Hematopoietic multipotent progenitor cell (in vitro differentiated cells): ENCODE measurements at places on chromosomes 4 and X. TPM values are rescaled to one million over a fixed set of nuclear protein-coding genes. Genes with fewer than 3 reads are reported as not detected.

SEPTIN6 gene
- total RNA-seq: 316 TPM

CSAG2 gene
- total RNA-seq: not detected

- no peak for DNase-seq
Measured at GRCh38 chr4:154658680-154659405, 46.4 kb upstream of the FGG start.

DNA sequence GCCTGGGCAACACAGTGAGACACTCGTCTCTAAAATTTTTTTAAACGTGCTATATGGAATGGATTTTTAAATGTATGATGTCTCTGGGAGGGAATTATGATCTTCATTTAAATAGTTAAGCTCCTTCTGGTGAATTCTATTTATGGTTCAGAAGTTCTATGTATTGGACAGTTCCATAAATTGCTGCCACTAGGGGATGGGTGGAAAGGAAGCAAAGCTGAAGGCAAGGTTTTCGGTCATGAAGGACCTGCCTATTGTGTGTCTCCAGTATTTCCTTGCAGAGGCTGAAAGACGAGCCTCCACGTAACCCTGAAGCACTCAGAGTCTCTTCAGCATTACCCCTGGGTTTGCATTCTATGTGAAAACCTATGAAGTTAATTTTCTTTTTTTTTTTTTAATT is 451.5 kb upstream of the FAT1 start:
- DNase-seq: no peak

DNA sequence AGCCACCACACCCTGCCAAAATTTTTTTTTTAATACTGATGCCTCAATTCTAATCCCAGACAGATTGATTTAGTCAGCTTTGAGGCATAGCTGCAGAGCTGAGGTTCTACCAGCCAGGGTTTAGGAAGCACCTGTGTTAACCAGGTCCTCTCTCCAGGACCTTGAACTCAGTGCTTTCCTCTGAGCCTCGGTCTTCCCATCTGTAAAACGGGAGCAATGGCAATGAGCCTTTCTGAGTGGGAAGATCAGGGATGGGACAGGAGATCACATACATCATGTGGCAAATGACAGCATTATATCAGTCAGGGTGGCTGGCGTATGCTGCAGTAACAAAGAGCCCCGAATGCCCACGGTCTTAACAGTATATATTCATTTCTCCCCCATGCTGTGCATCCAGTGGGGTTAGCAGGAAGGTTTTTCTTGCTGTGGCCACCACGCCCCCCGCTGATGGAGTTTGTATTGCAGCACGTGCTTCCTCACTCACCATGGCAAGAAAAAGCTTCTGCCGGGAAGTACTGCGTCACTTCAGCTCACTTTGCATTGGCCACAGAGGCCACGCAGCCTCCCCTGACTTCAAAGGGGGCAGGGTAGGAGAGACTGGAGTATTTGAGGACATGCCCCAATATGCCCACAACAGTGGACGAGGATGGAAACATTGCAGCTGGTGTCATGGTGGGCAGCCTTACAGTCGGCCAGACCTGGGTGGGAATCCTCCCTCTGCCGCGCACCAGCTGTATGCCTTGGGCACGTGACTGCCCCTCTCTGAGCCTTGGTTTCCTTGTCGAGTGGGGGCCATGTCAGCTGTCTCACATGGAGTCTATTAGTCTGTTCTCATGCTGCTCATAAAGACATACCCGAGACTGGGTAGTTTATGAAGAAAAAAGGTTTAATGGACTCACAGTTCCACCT is 24.1 kb upstream of the MRFAP1 start:
- DNase-seq: no peak

GRCh38 chr4:77040270-77040669 is 35.5 kb downstream of the CCNI start:
- DNase-seq: no peak

GRCh38 chrX:100328351-100328750 is 81.7 kb downstream of the PCDH19 start:
- DNase-seq: no peak

DNA sequence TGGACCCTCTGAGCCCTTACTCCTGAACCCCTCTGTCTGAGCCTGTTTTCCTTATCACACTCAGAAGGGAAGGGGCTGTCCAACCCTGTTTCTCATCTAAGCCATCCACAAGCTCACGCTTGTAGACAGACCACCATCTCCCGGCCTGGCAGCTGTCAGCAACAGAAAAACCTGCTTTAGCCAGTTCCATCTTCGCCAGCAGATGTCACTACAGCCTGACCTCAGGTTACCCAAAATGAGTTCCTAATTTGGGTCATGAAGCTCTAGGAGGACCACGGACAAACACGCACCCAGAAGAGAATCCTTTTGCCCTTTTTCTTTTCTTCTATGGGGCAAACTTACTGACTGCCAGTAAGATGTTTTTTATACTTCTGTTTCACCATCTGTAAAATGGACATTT is 445.4 kb downstream of the BCOR start:
- no peak for DNase-seq

DNA sequence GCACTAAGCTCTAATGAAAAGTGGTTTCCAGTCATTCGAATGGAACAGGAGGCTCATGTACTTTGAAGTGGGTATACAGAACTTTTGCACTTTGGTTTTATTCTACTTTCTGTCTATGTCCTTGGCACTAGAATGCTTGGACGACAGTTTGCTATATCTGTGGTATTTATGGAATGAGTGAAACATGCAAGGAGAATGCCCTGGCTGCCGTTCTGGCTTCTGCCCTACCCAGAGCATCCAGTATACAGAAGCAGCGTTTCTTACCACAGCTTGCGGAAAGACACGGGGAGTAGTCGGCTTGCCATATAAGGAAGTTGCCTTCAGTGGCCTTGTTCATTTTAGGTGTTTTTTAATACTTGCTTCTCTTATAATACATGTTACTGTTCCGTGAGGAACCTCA is 98.0 kb downstream of the TBL1X start:
- DNase-seq: no peak

- DNase-seq: no peak
Measured at GRCh38 chr4:60345392-60345791, 854.7 kb upstream of the ADGRL3 start.

DNA sequence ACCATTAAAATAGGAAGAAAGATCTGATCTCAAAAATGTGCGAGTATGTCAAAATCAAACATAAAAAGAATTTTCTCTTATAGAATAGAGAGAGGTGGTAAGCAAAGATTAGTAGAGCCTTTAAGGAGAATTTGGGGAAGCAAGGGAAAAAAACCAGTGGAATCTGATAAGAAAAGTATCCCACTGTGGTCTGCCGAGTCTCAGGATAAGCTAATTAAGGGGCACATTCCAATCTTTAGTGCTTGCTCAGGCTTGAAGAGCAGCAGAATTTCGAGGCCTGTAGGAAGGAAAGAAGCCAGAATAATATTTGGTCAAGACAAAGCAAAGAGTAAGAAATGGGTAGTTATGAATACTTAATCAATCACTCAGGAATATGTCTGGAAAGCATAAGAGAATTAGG is 13.0 kb downstream of the STATH start:
- DNase-seq: no peak

- DNase-seq: no peak
Measured at GRCh38 chr4:74675673-74676279, 118.5 kb downstream of the BTC start.

GRCh38 chrX:16882702-16883486 is 12.7 kb upstream of the RBBP7 start:
- DNase-seq: peak; percentile 82

DNA sequence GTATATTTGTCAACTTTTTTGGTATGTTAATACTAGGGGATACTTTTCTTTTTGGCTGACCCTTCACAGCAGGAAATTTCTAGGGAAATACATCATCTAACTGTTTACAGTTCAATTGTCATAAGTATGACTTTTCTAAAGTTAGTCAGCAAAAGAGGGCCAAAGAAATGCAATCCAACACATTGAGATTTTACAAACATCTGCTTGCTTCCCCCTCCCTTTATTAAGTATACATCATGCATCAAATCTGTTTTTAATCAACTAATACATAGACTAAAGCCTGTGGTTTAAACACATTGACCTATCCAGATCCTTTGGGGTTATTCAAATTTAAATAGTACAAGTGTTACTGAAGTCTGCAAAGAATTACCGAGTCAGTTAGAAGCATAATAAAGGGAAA is 93.9 kb downstream of the MID1 start:
- no peak for DNase-seq

- no peak for DNase-seq
Measured at GRCh38 chr4:182091128-182091527, 152.1 kb upstream of the TENM3 start.

PLS3 gene
- 5.1 TPM for total RNA-seq

- DNase-seq: no peak
Measured at GRCh38 chr4:89860971-89861370, 24.0 kb upstream of the SNCA start.

GRCh38 chr4:36269101-36269500 is 12.3 kb upstream of the DTHD1 start:
- peak; percentile 62 for DNase-seq

GRCh38 chrX:16465081-16465876 is 184.7 kb upstream of the S100G start:
- DNase-seq: no peak

MAGEA9B gene
- not detected for total RNA-seq

DNA sequence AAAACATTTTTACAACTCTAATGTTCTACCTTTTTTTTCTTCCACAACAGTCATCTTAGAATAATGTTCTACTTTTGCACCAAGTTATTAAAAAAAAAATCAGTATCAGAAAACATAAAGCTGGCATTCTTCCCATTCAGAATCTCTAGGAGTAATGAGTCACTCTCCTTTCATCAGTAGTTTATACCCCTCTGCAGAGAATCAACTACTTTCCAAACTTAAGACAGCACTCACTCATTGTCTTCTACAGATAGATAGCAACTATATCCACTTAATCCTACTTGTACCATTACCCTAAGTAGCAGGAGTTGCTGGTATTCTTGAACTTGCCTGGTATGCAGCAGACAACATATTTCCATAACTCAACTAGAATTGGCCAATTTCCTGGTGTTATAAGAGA is 3.2 kb downstream of the TIGD4 start:
- DNase-seq: no peak

DNA sequence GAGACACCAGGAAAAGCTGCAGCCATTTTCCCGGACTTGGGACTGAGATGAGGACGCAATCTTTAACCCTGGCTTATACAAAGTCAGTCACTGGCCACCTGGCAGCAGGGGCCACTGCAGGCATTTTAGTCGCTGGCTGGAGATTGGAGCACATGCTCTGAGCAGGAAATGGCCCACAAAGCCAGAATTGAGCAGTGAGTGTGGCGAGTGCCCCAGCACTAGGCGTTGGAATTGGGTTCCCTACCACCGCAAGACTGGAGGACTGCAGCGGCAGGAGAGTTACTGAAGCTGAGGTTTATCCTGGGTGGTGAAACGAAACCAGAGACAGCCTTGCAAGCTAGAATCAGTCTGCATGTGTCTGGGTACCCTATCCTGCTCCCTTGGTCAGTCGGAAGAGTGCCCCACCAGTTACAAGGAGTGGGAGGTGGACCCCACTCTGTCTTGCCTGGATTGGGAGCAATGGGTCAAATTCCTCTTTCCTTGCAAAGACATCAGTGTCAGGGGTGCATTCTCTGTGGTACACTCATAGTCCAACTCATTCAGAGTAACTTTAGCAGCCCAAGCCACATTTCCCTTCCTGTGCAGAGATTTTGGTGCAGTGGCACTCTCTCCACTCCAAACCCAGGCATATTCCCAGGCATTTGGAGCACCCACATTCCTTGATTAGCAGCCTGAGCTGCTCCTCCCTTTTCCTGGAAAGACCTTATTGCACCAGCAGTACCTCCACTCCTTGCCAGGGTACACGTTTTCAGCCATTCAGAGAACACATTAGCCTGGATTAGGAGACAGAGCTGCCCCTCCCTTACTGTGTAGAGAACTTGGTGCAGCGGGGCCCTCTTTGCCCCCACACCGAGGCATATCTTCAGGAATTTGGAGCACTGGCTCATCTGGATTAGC is 36.7 kb upstream of the PLK4 start:
- DNase-seq: no peak

- DNase-seq: no peak
Measured at GRCh38 chrX:133390676-133391075, 24.6 kb downstream of the GPC4 start.

NDP gene
- not detected for total RNA-seq
